ENCODE measurements at places on chromosomes 1 and 21.
A peak's percentile ranks its signal among the peaks of the same experiment; 100 is the strongest.

DNA sequence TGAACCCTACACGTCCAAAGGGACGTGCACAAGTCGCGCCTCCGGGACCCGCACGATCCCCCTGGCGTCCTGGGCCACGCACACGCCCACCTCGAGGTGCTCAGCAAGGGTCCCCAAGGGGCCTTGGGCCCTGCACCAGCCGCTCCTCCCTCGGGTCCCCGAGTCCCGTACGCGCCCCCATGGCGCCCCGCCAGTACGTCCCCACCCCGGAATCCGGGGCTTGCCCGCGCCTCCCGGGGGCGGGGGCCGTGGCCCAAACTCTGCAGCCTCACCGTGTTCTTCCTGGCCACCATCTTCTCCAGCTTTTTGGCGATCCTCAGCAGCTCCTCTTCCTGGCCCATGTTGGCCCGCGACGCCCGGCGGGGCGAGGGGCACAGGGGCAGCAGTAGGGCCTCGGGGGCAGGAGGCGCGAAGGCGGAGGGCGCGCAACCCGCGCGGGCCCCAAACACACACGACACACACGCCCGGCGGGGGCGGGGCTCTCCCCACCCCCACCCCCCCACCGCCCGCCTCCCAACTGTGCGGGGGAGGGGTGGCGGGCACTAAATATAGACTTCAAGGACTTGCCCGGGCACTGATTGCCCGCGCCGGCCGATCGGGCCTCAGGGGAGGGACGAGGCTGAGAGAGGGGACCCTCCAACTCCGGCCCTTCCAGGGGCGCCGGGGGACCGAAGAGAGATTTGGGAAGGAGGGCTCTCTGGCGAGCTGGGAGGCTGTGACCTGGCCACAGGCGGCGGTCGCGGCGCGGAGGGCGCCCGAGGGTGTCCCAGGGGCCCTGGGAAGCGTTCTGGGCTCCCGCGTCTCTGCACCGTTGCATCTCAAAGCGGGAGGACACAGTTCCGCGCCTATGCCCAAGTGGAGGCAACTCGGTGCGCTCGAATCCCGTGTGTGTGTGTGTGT lies at the start of gene TCEA3:
TCEA3 (minus strand) TSS at position 456 of the 900 bp plus-strand sequence; CDS start at position 341, 115 bp downstream.
- no peak for DNase-seq

- no peak for DNase-seq
Observed at GRCh38 chr21:42550817-42551216, 37.2 kb downstream of the SLC37A1 start.

- DNase-seq: no peak
Observed at GRCh38 chr1:54836594-54836993, 35.5 kb upstream of the TTC22 start.

DNA sequence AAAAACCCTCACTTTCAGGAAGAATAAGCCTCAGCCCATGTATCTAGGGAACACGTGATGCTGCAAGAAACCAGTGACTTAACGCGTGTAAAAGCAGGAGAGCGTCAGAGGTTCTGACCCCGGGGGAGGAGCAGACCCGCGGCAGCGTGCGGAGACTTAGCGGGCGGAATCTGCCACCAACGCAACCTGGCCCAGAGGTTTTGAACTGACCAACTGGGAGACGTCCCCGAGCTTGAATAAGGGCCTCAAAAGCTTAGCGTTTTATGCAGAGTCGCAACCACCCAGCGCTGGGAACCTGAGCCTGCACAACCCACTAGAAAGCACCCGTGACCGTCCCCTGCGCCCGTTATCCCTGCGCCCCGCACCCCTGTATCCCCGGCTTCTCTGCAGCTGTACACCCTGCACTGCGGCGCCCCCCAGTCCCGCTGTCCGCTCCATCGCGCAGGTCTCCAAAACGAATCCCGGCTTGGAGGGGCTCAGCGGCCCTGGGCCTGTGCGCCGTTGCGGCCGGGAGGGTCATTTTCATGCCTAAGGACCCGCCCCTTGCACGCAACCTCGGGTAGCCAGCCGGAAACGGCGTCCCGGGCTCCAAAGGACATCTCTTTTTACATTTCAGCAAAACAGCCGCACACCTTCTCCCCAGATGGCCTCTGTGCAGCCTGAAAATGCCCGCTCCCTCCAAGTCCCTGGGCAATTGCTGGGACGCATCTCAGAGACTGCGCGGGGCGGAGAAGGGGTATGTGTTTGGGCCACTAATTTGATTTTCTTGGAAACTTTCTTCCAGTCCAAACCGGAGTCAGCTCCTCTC lies 29.4 kb upstream of the TRIM17 start:
- no peak for DNase-seq

- DNase-seq: no peak
Observed at GRCh38 chr1:21909787-21910503, 27.2 kb downstream of the HSPG2 start.

DNA sequence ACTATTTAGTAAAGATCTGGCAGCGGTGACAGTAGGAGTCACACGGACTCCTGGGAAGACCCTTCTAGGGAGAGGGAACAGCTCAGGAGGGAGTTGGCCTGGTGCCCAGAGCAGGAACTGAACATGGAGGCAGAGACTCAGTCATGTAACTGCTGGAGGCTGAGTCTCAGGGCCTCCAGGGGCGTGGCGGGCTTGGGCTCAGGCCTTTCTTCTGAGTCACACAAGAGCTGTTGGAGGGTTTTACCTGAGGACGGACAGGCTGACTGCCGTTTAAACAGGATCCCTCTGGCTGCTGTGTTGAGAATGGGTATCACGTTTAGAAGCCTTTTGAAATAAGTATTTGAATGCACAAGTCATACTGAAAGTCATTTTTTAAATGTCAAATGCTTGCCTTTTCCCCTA lies 7.2 kb upstream of the ETS2 start:
- no peak for DNase-seq

DNA sequence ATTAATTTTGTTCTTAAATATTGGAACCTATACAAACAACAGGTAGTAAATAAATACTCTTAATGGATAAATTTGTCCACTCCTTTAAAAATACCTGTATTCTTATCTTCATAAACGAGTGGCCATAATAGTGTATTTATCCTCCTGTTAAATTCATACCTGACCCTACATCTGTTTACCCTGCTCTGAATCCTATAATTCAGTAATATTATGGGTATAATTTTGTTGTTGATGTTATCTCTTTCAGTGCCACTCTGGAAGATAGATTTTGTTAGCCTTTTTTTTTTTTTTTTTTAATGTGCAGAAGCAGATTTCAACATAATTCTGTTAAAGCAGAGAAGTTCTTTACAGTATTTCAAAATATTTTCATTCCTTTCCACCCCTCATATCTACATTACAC lies 1337.9 kb downstream of the PLA2G4A start:
- no peak for DNase-seq

DNA sequence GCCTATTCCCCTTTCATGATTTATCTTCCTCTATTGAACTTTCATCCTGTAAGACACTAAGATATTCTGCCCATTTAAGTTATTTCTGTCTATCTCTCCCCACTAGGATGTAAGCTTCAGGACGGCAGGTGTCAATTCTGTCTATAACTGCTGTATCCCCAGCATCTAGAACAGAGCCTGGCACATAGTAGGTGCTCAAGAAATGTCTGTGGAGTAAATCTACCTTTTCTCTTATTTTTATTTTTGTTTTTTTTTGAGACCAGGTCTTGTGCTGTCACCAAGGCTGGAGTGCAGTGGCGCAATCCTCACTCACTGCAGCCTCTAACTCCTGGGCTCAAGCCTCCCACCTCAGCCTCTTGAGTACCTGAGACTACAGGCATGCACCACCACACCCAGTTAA lies 5.6 kb downstream of the CD52 start:
- DNase-seq: no peak

- DNase-seq: no peak
Observed at GRCh38 chr1:28087614-28088167, 719 bp downstream of the EYA3 start.

DNA sequence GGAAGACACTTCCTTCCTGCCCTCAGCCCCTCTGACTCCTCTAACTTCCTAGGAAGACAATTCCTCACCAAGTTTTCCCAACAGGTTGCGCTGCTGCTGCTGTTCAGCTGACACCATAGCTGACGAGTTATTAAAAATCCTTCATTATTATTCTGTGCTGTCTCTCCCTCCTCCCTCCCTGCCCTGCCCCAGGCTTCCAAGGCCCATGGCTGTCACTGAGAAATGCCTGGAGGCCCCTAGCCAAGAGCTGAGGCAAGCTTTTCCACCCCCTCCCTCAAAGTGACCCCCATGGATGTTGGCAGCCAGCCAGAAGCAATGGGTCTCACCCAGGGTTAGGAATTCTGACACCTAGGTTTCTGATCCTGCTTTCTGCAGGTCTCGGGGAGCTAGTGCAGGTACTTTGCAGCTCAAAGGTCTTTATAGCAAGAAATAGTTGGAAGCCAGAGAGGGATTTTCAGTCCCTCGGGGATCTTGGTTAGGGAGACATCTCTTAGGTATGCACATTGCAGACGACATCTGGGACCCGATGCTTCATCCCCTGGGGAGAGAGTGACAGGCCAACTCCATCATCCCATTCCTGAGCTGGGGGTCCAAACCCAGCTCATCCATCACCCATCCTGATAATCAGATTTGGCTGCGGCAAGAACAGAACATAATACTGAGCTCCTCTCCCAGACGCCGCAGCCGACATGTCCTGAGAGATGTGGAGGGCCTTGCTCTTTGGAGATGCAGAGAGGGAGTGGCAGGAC lies 65.0 kb downstream of the KIRREL1 start:
- DNase-seq: no peak

GRCh38 chr21:37793660-37794059 lies 122.6 kb downstream of the KCNJ6 start:
- no peak for DNase-seq

DNA sequence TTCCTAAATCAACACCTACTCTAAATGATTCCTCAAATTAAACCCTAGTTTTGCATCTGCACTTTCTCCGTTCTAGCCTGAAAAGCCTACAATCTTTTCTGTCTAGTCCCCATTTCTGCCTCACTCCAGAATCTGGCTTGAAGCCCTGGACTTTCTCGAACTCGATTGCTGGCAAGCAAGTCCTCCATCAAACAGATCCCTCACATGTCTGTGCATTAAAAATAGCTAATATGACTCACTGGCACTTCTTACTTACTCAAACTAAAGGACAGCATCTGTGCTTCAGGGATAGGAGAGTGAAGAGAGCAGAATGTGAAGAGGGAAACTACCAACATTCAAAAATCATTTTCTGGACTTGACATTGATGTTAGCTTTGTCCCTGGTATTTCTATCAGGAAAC lies 51.8 kb upstream of the CXADR start:
- DNase-seq: no peak

DNA sequence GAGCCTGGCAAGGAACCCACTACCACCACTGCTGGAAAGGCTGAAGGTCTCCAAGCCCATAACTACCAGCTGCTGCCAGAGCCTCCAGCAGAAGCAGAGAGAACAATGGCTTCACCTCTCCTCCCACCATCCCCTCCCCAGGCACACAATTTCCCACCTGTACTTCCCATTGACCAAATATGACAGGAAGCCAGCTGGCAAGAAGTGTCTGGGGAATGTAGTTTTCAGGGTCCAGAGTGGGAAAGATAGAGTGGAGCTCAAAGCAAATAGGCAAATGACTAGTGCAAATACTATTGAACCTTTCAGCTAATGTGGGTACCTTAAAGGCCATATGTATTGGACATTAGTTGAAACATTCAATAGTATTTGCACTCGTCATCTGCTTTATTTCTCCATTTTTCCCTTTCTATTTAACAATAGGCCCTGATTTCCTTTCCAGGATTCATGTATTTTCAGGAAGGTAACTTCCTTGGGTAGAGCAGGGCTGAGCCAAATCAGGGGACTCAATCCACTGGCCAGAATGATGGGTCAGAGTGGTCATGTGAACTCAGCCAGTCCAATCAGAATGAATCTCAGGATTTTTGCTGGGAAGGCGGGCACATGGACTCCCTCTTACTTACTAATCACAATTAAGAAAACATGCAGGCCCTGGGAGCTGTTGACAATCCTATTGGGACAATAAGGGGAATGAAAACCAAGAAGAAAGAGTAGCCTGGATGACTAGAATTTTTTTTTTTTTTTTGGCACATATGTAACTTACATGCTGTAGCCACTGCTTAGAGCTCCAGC lies 12.1 kb upstream of the NFYC start:
- no peak for DNase-seq

GRCh38 chr1:6249739-6250689 lies 6.0 kb downstream of the HES3 start:
- peak; percentile 19 for DNase-seq

DNA sequence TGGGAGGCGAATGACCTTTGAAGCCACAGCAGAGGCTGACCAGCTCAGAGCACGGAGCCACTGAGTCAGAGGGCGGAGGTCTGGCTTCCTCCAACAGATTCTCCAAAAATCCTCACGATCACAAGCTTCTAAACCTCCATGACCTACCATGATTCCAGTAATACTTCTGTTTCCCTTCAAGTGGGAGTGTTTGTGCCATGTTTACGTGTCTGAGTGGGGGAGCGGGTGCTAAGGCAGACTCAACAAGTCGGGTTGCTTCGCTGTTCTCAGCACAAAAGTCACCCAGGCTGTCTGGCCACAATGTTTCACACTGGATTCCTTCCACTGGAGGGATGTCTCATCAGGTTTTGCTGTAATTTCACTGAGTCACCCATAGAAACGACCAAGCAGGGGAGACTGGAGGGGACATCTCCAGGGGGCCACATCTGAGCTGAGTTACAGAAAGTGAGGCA lies 86.2 kb downstream of the SLC66A1 start:
- no peak for DNase-seq
